HuH-7.5 (cell line): ENCODE measurements at places on chromosomes 5 and 9.

DNA sequence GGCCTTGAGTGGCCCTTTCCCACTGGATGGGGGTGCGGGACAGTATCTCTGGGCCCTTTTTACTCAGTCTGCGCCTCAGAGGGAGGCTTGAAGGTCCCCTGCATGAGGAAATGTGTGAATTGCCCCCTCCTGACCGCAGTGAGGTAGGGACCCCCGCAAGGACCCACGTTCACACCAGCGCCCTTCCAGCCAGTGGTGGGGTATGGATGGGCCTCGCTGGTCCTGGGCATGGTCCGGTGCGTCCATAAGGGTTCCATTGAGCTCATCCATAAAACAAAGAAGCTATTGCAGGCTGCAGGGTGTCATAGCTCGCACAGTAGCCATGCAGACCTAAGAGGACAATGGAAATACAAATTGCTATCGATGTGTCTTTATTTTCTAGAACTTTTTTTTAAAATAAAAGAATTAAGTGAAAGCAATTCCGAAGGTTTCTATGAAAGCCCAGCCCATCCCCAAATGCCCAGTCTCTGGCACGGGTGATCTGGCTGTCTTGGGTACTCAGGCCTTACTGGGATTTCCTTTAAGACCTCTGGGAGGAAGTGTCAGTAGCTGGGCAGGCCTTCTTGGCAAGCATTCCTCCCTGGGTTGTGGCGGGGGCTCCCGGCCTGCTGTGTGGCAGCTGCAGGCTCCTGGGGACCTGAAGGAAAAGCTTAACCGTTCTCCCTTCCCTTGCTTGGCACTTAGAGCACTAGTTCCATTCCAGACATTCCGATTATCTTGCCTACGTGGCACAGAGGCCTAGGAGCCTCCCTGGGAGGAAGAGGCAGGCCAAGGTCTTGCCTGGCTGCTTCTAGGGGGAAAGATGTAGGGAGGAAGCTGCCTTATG is 1.5 kb upstream of the SEMA5A start:
- DNase-seq, result no peak

GRCh38 chr5:115313052-115313451 is 16.6 kb upstream of the CCDC112 start:
- no peak for DNase-seq

- DNase-seq, result no peak
Measured at GRCh38 chr5:180082633-180083420, 11.3 kb upstream of the RNF130 start.

GRCh38 chr5:112691758-112692157 is 45.9 kb upstream of the APC start:
- DNase-seq, result no peak

GRCh38 chr9:98567540-98568233 is 141.0 kb downstream of the GABBR2 start:
- DNase-seq, result no peak

DNA sequence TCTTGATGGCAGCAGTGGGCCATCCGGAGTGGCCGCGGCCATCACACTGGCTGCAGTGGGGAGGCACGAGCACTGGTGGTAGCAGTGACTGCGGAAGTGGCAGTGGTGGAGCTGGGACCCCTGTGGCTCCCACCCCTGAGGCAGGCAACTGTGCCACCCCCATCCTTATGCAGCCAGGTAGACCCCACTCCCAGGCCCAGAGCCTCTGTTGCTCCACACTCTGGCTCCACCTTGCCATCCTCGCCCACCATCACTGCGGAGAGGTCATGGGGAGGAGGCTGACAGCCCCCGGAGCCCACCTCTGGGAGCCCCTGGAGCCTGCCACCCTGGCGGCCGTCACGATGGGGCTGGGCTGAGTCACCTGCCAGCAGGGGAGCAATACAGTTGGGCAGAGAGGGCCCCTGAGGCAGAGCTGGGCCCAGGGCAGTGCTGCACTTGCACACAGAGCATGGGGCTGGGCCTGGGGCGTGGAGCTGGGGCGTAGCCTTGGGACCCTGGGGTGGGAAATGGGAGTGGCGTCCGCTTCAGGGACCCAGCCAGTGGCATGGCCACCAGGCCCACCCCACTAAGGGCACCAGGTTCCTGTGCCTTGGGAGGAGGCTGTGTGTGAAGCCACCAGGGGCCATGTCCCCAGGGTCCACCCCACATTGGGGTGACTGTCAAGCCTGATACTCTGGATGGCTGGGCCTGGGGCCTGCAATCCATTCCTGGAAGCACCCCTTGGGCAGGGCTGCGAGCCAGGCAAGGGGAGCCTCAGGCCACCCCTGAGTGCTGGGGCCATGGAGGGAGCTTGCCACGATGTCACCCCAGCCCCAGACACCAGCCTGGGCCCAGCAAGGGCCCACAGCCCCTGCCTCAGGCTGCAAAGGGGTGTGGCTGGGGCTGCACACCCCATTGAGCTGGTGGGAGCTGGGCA is 7.7 kb downstream of the AMBP start:
- no peak for DNase-seq

DNA sequence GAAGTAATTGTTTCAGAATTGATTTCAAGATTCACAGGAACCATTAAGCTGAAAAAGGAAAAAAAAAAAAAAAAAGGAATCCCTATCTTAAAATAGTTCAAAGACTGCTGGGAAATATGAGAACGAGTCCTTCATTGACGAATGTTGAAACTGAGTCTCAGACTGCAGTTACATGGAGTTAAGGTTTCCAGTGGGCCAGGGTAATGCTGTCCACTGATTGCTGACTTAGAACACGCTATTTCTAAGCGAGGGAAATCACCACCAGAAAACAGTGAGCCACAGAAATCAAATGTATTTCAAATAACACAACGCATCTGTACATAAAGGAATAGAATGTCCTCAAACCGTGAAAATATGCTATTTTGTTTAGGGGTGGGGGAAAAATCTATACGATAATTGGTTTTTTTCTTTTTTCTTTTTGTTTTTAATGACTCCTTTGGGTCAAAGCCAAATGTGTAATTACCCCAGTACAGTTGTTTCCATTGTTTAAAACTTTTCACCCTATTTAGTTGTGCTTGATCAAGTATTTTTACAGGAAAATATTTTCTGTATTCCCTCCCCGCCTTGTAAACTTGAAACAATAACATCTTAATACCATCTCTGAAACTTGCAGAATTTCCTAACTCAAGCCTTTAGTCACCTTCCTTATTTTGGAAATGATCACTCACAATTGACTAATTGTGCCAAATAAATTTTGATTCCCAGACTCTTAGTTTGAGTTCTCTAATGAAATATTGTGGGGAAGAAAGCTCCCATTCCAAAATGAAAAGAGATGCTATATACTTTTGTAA is 208.3 kb downstream of the MCTP1 start:
- no peak for DNase-seq

DNA sequence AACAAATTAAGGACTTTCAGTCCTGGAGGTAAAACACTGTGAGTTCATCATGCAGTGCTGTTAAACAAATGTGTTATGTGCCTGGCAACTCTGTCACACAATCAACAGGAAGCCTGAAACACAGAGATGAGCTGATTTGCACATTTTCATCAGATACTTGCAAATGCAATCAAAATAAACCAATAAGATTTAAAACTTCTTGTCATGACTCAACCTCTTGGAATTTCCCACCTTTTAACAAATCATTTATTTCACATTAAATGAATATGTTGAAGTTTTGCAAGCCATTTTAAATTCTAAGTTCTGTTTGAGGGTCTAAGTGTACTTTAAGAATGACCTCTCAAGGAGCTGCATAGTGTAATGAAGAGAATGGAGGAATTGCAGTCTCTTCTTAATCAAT is 64.4 kb downstream of the ANXA1 start:
- no peak for DNase-seq

DNA sequence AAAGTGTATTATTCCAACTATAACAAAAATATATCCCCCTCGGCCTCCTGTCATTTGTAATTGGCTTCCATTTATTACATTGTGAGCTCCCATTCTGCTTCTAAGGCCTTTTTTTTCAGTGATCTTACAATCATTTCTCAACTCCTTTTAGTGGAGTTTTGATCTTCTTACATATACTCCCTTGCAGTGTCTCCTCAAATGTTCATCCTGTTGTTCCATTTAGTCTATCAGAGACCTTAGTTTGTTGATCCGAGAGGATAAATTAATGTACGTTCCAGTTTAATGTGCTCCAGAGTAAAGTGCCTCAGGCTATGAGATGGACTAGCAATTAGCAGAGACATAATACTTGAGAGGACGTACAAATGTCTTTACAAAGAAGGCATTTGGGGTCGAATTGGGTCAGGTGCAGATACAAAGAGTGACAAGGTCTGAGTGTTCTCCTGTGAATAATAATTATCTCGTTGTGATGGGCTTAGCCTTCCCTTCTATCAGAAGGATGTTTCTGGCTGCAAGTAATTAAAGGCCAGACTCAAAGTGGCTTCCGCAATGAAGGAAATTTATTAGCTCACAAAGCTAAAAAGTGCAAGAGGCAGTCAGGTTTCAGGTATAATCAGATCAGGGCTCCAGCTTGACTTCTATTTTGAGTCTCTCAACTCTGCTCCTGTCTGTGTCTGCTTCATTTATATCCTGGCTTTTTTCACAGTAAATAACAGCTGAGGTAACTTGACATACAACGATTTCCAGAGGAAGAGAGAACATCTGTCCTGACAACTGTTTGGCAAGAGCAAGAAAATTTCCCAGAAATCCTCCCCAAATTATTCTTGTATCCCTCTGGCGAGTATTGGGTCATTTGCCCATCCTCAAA is 30.1 kb downstream of the ARRDC3 start:
- no peak for DNase-seq

- no peak for DNase-seq
Measured at GRCh38 chr5:128193665-128194390, 110.3 kb downstream of the SLC12A2 start.

DNA sequence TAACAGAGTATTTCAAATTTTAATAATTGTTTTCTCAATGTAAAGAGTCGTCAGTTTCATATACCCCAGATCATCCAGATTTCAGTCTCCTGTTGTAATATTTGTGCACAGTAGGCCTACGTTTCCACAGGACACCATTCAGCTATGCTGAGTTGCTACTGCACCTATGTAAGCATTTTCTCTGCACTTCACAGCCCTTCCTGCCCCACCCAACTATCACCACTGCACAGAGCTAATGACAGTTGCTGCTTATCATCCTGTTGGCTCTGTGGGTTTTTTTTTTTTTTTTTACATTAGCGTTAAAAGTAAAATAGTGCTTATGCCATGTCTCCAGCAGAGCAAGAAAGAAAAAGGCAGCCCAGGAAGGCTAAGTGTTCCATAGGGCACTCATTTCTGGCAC is 5.9 kb upstream of the PRKACG start:
- DNase-seq, result no peak

- no peak for DNase-seq
Measured at GRCh38 chr9:95753762-95754465, 121.6 kb upstream of the ERCC6L2 start.

DNA sequence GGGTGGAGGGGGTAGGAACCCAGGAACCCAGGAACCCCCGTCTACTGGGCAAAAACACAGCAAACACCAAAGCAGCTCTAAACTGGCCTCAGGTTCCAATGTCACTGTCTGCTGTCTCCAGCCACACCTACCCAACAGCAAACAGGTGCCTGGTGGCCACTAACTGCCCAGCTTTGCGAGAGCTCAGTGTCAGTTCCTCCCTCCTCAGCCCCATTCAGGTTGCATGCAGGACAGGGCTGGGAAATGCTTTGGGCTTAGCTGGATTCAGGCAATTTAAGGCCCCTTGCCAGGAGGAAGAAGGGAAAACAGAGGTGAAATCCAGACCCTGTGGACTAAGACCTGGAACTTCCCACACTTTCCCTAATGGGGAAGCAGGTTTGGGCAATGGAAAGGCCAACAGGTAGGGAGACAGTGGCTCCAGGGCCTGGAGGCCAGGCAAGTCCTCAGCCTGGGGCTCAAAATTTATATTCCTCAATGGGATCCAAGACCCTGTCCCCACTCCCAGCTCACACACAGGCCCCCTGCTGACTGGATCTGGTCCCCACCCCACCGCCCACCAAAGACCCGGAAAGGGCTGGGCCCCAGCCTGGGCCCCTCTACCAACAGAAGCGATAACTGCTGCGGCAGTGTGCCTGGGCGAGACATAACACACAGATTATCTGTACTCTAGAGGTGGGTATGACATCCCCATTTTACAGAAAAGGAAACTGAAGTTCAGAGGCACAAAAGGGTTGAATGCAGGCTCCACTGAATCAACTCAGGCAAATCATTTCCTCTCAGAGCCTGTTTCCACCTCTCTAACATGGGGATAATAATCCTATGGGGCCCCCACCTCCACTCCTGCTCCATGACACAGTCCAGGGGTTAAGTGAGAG is 3.5 kb downstream of the EEIG1 start:
- DNase-seq, result no peak

DNA sequence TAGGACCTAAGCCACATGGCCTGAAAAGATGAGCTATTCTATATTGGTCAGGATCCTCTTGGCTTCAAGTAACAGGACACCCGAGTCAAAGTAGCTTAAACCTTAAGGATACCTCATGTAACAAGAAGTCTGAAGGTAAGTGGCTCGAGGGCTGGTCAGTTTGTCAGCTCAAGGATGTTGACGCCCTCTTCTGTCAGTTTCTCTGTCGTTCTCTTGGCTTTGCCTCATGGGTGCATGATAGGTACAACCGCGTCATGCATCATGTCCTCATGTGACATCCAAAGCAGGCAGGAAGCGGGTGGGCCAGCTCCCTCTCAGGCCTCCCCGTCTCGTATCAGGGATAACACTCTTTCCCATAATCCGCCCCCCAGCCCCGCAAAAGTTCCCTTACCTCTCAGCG is 22.1 kb upstream of the TCERG1 start:
- DNase-seq, result no peak

DNA sequence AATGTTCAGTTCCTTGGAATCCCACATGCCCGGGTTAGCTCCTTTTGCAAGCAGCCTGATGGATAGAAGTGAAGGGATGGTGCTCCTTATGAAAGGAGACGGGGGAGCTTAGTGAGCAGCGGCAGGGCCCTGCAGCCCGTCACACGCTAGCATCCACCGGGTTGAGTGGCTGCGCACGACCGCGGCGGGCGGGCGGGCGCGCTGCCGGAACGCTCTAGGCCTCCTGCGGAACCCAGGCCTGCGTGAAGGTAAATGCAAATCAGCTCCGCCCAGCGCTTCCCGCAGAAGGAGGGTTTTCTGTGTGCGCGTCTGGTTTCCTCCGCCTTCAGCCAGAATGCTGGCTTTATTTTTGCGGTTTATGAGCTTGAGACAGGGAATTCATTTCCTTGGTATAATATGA is 19.8 kb downstream of the IL12B start:
- no peak for DNase-seq

DNA sequence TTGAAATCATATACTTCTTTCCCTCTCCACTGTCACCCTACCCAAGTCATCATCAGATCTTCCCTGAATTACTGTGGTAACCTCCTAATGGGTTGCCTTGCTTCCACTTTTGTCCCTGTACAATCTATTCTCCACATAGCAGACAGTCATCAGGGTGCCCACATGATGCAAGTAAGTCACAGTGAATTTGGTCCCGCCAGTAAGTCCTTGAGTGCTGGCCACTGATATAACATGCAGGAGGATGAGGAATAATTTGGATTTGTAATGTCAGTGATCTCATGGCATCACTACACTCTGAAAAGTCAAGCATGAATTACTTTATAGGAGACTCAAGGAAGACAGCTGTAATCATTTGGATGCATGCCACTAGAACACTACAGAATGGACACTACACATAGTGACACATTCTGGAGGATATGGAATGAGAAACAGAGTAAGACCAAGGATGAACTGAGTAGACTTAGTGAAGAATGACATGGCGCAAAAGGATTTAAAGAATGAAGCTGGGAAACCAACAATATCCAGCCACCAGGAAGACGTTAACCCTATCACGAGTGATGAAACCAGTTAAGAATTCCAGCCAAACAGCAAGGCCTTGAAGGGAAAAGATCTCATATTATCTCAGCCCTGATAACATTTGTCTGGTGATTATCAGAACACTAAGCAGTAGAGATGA is 28.6 kb downstream of the MARCHF3 start:
- no peak for DNase-seq
